ENCODE measurements at places on chromosomes 4 and X.

DNA sequence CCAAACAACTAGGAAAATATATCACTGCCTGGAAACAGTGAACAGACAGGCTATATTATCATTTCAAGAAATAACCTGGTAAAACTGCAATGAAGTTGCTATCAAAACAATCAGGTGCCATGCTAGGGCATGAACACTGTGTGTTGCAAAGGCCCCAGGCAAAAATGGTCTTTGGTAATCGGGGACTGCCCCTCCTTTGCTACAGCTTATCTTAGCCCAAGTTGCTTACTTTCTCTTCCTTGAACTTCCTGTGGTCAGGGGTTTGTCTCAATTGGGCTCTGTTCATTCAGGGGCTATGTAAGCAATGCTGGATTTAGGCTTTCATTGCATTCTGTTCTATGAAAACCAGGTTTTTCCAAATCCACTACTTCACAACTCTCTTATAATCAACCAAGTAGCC is 30.4 kb downstream of the SCML1 start:
- DNase-seq, result no peak

DNA sequence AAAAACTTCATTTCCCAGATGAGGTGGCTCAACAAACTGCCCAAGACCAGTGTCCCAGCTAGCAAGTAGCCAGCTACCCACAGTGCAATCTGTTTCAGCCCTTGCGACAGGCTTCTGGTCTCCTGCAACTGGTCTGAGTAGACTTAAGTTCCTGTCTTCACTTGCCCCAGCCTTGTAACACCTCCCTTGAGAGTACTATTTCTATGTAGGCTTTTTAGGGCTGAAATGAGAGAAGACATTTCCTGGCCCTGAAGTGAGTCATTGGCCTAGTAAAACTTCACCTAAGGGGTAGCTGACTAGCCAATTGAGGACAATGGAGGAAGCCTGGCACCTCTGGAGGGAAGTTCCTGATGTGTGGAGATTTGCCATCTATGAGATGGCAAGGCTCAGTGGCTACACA is 80.1 kb upstream of the STIM2 start:
- DNase-seq, result no peak

DNA sequence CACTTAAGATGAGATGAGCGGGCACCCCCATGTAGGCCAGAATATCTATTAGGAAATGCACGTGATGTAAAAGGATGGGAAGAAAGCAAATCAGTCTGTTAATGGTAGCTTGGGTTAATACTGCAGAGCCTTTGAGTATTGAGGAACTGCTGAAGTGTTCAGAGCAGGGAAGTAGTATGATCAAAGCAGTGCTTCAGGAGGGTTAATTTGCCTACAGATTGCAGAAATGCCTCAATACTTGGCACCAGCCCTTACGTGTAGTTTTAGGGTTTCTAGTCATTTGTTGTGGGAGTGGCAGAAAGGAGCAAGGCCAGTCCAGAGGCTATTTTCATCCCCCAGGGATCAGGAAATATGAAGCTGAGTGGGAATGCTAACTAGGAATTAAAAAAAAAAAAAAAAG is 19.7 kb downstream of the ZFX start:
- no peak for DNase-seq

DNA sequence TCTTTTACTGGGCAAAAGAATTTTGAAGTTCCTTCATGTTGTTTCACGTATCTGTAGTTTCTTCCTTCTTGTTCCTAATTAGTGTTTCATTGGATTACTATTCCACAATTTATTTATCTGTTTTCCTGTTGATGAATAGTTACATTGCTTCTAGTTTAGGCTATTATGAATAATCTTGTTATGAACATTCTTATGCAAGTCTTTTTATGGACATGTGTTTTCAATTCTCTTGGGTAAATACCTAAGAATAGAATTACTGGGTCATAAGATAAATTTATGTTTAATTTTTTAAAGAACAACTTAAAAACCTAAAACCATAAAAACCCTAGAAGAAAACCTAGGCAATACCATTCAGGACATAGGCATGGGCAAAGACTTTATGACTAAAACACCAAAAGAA is 70.9 kb upstream of the RXFP1 start:
- no peak for DNase-seq

DNA sequence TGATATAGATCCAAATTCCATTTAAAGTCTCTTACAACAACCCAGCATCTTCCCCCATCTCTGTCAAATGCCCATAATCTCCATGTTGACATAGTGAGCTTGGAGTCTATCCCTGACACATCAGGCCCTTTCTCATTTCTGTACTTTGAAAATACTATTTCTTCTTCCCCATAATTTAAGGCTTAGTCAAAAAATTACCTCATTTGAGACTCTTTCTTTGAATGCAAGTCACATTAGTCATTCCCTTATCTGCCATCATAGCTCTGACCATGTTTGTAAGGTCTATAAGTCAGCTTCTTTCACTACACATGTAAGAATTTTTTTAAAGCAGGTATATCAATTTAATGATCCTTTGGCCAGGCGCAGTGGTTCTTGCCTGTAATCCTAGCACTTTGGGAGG is 99.9 kb downstream of the DDX60 start:
- DNase-seq, result no peak

DNA sequence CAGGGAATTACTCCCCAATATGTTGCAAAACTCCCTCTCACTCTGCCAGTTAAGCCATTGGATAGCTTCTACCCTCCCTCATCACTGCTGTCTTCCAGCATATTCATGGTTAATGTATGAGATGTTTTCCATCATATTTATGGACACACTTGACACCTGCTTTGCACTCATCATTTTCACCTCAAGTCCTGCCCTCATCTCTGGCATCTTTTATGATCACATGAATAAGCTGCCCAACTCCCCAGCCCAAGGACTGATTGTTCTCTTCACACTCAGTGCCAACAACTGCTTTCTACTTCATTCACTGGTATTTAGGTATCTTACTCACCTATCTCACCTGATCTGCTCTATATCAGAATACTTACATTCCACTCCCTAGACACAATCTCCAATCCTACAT is 131.1 kb upstream of the TTC29 start:
- no peak for DNase-seq

- no peak for DNase-seq
Observed at GRCh38 chr4:38650133-38650532, 13.9 kb upstream of the KLF3 start.

DNA sequence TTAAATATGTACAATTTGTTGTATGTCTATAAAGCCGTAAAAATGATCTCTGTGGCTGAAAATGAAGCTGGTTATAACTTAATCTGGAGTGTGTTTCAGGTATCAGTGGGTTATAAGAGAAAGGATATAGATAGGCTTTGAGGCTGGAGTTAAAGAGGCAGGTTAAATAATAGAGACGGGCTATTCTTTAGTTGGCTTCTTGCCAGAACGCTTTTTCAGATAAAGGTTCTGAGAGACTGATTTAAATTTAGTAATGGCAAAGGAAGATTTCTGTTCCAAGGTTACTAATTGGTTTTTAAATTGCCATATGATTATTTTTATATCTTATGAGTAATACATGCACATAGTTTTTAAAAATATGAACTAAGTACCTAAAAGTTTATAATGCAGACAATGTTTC is 117.4 kb downstream of the AWAT2 start:
- no peak for DNase-seq

DNA sequence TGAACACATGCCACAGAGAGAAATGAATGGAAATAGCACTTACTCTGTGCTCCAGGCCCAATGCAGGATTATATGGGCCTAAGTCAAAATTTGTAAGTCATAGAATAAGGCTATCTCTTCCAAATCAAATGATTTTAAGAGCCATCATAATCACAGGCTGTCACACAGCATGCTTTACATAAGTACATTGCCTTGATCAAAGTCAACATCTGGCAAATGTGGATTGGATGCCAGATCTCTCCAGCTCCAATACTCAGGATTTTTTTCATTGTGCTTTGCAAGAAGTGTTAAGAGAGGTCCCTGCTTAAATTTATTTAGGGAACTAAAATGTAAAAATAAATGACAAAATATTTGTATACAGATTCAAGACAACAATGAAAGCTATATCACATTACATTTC is 299.9 kb downstream of the PRDM5 start:
- no peak for DNase-seq

- DNase-seq, result no peak
Observed at GRCh38 chrX:136202889-136203288, 48.3 kb downstream of the MAP7D3 start.

- DNase-seq, result no peak
Observed at GRCh38 chr4:64394469-64394868, 14.8 kb downstream of the TECRL start.

GRCh38 chr4:108240366-108240765 is 71.6 kb upstream of the LEF1 start:
- DNase-seq, result no peak

DNA sequence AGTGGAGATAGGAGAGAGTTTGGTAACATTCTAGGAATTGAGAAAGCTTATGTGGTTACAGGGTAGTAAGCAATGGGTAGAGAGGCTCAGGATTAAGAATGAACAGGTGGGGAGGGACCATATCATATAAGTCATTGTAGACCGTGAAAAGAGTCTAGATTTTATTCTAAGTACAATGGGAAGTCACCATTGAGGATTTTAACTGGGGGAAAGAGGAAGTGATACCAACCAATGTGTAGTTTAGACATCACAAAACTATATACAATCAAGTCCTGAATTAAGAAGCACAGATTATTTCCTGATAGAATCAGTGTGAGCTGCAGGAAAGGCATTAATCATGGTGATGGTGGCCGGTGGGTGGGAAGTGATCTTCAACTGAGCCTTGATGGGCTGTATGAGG is 178.3 kb upstream of the ZIC3 start:
- no peak for DNase-seq

DNA sequence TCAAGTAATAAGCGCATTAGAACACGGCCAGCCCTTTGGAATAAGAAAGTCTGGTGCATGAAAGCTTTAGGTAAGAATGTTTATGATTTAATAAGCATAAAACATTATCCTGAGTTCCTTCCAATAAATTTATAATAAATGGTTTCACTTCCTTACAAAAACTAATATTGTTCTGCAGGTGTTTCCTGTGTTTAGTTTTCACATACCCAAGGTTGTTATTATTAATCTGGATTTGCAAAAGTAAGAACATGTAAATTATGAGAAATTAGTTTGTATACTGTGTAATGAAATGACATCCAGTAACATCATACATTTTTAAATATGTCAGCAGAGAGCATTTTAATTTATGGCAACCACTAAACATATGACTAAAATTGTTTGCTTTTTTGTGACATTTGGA is 72.1 kb downstream of the BANK1 start:
- DNase-seq, result no peak
